ENCODE measurements at places on chromosomes 1 and 21.
A peak's percentile ranks its signal among the peaks of the same experiment; 100 is the strongest.

GRCh38 chr1:121544500-121544899 lies 359.7 kb downstream of the SRGAP2C start:
- no peak for DNase-seq

DNA sequence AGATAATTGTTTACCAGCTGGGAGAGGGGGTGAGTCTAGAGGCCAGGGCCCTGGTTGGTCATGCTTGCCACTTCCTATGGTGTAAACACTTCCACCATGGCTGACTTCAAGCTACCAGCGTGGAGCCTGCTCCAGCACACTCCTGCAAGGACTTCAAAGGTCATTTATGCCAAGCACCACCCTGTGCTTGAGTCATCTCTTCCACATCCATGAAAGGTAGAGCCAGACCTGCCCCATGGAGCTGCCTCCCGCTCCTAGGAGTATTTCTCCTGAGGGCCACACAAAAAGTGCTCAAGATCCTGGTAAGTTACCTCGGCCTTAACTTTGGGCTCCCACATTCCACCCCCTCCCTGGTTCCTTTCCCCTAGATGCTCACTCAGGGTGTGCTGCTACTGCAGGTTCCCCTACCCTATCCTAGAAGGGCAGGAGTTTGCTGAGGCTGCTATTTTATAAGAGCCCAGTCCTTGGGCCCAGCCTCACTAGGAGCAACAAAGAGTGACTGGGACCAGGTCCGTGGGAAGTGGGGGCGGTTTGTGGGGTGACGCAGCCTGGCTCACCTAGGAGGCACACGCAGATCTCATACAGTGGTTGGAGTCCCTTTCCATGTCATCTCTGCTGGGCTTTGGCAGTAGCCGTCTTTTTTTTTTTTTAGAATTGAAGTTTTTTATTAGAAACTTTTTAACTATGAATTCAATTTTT lies 2.4 kb downstream of the RAB7B start:
- no peak for DNase-seq

GRCh38 chr1:235632506-235633401 lies 16.8 kb downstream of the GNG4 start:
- DNase-seq, result no peak

DNA sequence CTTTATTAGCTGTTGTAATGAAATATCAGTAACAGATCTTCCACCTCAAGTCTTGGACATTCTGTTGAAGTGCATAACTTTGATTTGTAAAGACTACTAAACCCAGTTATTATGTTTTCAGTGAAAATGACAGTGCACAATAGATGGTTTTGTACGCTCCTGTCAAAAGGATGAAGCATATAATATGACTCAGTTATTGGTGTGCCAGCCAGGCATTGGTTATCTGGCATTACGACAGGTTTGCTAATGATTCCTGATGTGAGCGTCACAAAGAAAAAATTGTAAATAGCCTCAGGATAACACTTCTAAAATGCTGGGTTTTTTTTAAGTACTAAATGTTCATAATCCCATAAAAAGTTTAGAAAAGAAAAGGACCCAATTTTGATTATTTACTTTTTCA lies 147.9 kb downstream of the MAGI3 start:
- DNase-seq, result no peak

DNA sequence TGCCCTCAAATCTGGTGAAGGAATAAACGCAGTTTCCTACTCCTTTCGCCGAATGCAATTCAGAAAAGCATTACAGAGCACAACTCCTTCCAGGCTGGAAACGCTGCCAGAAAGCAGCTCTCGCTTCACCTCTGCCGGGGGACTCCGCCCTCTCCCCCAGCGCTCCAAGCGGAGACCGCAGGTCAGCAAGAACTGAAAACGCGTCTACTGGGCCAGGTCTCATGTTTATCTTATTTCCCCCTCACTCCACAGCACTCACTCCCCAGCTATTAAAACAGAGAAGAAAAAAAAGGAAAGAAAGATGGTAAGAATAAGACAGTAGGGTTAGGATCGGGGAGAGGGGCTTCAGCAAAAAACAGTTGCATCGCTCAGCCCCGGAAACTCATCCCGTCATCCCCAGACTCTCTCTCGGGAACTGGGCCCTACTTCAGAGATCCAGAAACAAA lies 833 bp upstream of the RCOR3 start:
- DNase-seq, result peak; percentile 74
